ENCODE measurements at places on chromosomes 3 and 15.
A peak's percentile ranks its signal among the peaks of the same experiment; 100 is the strongest.

DNA sequence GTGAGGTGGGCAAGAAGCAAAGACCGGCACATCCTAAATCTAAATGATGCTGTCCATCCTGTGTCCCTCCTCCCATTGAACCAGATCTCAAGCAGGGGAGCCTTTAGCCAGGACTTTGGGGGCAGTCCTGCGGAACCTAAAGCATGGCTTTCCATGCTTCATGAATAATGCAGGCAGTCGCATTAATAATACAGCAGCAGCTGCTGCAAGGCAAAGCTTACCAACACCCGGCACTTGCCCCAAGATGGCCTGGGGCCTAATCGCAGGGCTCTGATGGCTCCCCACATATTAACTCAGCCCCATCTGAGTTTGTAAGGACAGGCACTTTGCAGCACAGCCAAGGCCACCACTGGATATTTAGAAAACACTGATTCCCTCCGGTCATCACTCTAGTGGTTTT, 114.4 kb downstream of the NTRK3 start:
- no peak for DNase-seq

- DNase-seq = no peak
These were observed 67.0 kb upstream of the TNFAIP8L3 start for GRCh38 chr15:51161491-51162220.

GRCh38 chr3:20539666-20540065, 353.7 kb upstream of the SGO1 start:
- no peak for DNase-seq

- DNase-seq = no peak
These were observed 604.9 kb upstream of the AGTR1 start for GRCh38 chr3:148092624-148093347.

DNA sequence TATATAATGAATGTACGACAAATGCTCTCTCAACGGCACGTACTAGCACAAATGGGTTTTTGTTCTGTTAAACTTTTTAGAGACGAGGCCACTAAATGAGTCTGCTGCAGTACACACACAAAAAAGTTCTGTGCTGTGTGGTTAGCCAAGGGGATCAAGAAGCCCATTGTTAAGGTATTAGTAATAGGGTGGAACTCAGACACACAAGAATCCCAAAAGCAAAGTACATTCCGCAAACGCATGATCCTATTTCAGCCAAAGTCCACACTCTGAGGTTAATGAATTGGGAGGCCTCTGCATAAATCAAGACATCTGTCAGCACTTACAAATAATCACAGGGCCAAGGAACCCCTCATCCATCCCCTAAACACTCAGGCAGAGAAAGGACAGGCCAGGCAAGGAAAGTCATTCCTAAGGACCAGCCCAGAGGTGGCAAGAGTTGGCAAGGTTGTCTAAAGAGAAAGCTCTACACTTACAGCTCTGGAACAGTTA, 12.1 kb downstream of the OSBPL10 start:
- peak; percentile 41 for DNase-seq

GRCh38 chr3:17505856-17506255, 236.6 kb downstream of the TBC1D5 start:
- peak; percentile 8 for DNase-seq

GRCh38 chr3:122621112-122621511, 43.7 kb downstream of the PARP15 start:
- no peak for DNase-seq

DNA sequence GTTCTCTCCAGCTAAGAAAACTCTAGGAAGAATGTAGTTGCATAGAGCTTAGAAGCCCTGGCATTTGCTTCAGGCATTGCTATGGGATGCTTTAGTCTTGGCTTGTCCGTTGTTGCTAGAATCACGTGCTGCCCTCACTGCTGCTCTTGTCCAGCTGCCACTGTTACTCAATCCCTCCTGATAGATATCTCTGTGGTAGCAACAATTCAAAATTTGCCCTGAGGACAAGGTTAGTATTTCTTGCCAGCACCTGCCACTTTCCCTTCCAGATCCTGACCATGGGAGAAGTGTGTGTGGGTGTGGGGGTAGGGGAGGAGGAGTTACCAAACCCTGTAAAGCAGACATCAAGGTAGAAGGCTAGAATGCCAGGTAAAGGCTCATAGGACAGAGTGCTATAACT, 113.8 kb downstream of the PPM1L start:
- no peak for DNase-seq

GRCh38 chr3:64417816-64418215, 192.6 kb upstream of the PRICKLE2 start:
- DNase-seq = no peak

- DNase-seq = no peak
These were observed 37.4 kb downstream of the ACAA1 start for GRCh38 chr3:38099518-38099917.

DNA sequence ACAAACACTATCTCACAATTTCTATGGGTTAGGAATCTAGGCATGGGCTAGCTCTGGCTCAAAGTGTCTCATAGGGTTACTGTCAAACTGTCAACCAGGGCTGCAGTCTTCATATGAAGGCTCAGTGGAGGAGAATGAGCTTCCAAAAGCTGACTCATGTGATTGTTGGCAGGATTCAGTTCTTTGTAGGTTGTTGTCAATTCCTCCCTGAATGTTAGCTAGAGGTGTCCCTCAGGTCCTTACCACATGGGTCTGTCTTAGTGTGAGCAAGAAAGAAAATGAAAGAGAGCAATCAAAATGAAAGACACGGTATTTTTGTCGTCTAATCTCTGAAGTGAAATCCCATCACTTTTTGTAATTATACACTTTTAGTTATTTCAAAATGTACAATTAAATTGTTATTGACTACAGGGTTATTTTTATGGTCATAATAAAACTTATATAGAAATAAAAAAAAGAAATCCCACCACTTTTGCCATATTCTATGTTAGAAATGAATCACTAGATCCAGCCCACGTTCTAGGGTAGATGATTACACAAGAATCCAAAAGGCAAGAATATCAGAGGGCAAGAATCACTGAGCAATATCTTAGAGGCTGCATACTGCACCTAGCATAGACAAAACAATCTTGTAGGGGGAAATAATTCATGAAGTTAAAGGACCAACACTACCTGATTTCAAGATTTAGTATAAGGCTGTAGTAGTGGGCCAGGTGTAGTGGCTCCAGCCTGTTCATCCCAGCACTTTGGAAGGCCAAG, 8.4 kb downstream of the ACSBG1 start:
- no peak for DNase-seq

DNA sequence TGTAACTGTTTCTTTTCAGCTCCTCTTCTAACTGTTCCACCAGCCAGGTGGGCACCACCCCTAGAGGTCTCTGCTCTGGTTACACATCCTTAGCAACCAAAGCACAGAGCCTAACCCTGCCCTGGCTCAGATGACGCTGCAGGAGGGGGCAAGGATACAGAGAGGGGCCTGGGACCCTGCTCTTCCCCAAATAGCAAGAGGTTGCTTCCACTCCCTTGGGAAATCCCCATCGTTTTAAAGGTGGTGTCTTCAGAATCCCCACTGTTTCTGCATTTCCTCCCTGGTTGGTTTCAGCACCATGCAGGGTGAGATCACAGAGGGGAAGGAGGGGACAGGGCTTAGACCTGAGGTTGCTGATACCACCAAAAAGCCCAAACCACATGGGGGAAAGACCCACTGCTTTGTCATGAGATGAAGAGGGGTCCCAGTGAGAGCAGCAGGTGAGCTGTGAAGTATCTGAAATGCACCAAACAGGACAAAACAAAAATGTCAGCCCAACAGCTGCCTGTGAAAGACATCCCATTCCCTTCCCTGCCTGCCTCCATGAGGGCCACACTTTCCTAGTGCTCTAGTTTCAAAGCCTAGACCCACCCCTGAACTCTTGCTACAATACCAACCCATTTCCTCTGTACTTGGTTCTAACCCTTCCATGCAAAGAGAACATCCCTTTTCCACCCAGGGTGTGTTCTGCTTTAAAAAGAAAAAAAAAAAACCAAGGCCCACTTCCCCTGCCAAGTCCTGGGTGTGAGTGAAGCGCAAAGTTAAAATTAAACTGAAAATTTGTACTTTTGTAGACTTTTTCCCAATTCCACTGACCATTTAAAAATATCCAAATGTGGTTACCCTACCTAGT, 29.0 kb downstream of the ANP32A start:
- no peak for DNase-seq

Measured in dermis microvascular lymphatic vessel endothelial cell (primary cell).